Psoas muscle (tissue), 8 donors: ENCODE measurements at places on chromosomes 1 and 21.

- no peak for DNase-seq
These were observed 227.2 kb downstream of the KCNJ6 start for GRCh38 chr21:37688952-37689659.

DNA sequence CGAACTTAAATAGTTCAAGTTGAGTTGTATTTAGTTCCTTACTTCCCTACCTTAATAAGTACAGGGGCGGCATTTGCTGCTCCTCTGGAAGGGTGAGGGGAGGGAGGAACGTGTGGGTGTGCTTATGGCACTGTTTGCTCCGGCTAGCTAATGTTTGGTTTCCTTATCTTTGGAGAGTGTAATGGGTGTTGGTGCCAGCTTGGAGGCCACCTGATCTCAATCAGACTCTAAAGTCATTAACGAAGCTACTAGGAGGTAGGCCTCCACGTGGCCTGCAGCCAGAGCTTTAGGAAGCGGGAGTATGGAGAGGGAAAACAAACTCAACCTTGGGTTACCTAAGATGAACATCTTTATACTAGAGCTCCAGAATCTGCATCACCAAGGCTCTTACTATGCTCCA lies 43.0 kb upstream of the RAP1A start:
- DNase-seq = no peak

DNA sequence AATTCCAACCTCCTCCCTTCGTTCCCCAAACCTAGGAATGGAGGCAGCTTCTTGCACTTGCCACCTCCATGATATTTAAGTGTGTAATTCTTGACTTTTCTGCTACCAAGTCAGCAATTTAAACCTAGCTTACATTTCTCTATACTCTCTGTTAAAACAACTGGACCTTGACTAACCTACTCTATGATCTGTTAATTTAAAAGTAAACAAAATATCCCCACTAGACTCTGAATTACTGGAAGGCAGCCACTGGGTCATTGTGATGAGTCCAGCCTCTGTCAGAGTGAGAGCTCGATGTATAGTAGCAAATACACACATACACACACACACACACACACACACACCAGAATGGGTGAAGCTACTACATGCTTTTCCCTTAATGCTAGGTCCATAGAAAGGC lies 40.0 kb upstream of the DHCR24 start:
- DNase-seq = no peak

- peak; percentile 73 for DNase-seq
These were observed 31.4 kb upstream of the TARDBP start for GRCh38 chr1:10980841-10981727.

- DNase-seq = no peak
These were observed 19.8 kb downstream of the KMO start for GRCh38 chr1:241551759-241552638.

- DNase-seq = no peak
These were observed 56.1 kb downstream of the SLAMF6 start for GRCh38 chr1:160466961-160467360.

GRCh38 chr1:91759076-91759475 lies 126.9 kb downstream of the TGFBR3 start:
- DNase-seq = no peak

DNA sequence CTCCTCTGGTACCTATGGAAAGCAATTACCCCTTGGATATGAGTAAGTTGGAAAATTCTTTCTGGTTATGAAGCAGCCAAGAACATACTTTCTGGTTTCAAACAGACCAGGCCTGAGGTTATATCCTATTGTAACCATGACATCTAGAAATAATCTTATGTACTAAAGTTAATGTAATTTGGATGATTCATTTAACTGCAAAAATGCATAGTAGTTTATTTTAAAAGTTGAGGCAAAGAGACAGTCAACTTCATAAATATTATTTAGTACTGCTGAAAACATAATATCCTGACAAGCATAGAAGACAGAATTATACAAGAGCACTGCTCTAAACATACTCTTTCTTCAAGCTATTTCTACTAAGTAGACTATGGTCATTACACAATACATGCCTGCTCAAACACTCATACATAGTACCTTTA lies 25.5 kb downstream of the ODF2L start:
- no peak for DNase-seq

DNA sequence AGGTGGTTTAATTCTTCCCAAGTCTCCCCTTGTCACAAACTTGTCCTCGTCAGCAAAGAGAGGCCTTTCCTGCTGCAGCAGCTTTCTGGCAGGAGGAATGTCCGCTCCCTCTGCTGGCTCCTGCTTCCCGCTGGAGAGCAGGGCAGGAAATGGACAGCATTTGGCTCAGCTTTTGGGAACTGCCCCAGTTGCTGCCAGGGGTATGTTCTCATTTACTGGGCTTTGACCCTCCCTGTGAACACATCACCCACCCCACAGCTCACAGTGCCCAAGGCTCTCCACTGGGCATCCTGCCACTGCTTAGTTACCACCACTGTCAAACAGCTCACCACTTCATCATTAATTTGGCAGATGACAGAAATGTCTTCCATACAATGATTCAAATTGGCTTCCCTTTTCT lies 75.4 kb downstream of the MRPL37 start:
- DNase-seq = peak; percentile 77

- no peak for DNase-seq
These were observed 2.9 kb upstream of the SYDE2 start for GRCh38 chr1:85203573-85204171.

DNA sequence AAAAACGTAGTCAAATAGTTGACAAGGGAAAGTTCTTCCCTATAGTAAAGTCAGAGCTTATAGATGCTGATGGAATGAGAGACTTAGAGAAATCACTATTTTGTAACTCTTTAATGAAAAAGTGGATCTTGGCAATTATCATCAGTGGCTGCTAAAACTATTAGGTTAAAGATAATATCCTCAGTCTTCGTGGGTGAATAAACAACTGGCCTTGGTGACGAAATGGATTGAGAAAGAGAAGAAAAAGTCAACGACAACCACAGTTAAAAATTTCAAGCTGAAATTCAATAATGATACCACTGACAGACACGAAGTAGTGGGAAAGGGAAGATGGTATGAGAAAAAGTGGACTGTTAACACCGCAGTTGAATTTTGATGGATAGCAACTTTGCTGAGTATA lies 90.0 kb upstream of the GNG4 start:
- no peak for DNase-seq

DNA sequence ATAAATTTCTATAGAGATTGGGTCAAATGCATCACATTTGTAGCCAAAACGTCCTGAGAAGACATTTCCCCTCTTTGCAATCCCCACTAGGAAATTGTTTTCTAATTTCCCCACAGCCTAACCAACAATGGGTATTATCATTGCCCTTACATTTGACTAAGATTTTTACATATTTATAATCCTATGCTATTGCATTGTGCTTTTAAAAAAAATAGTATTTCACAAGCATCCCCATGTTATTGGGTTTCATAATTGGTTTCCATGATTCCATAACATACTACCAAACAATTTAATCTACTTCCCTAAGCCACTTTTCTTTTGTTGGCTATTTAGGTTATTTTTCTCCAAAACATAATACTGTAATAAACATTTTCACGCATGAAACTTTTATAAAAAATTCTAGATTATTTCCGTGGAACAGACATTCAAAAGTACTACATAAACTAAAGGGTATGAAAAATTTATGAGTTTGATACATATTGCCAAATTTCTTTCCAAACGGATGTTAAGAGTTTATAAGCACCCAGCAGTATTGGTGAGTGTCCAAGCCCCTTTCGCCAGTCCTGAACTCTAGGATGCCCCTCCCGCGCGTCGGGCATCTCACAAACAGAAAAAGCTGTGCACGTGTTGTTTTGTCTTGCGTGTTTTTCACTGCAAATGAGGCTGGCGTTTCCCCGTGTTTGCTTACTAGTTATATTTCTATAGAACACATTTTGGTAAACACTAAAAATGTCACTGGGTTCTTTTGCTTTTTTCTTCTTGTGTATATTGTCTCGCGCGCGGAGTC lies 2.0 kb upstream of the LHX4 start:
- no peak for DNase-seq

DNA sequence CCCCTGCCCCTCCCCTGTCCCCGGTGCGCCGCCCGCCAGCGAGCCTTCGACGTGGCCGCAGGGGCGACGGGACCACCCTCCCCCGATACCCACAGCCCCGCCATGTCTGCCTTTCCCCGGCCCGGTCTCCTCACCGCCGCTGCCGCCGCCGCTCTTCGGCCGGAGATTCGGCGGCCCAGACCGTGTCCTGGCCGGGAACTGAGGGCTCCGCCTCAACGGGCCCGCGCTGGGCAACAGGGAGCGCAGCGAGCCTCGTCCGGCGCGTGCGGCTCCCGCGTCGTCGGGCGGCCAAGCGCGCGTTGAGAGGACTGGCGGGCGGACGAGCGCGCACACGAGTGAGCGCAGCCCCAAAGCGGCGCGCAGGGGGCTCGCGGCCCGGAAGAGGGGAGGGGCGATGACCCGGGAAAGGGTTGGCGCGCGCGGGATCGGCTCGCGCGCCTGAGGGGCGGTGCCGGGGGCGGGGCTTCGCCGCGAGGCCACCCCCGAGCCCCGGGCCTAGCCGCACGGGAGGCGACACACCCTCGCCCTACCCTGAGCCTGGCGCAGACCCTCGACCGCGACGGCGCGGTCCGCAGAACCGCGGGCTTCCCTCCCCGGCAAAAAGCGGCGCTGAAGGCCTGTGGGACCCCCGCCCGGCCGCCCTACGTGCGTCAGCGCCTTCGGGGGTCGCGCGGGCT lies at the start of gene BTG3:
TSS of gene BTG3 (minus strand) at position 337 of the 677 bp plus-strand sequence. CDS start 3,757 bp downstream, outside the sequence.
- peak; percentile 85 for DNase-seq

DNA sequence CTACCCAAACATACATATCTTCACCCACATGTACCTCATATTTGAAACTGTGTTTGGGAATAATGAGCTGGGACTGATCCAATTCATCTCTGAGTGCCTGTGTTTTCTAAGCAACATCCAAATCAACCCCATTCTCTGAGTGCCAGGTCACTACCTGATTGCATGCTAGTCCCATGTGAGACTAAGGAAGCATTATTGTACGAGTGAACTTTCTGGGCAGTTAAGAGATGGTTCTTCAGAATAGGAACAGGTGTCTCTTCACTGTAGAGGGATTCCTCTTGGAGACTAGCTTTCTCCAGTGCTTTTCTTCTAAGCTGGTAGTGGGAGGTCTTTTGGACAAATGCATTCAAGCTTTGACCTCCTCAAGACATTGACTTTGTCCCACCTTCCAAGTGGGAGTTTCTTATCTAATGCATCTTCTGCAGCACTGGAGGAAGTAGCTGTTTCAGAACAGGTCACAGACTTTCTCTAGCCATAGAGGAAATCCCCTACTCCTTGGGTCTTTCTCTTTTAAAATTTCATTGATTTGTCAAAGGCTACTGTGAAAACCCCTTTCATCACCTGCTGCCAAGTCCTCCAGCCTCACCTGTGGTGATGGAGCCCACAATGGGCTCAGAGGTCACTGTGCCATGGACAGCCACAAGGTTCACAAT lies 172.0 kb upstream of the KIAA0040 start:
- no peak for DNase-seq

DNA sequence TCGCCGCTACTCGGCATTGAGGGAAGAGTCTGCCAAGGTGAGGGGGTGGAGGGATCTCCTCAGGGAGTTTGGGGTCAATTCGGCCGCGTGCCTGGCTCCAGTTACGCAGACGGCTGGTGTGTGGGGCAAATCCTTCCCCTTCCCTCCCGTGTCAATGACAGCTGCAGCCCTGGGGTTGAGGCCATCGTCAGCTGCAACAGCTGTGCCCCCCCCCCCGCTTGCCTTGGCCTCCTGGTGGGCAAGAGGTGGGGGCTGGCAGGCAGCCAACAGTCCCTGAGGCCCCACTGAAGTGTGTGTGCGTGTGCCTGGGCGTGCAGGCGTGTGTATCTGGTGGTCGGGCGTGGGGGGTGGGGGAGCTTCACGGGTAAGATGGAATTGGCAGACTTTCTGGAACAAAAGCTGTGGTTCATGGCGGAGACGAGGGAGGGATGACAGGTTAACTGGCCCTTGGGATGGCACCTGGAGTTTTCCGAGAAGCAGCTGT lies 25.6 kb downstream of the PPFIA4 start:
- peak; percentile 69 for DNase-seq

DNA sequence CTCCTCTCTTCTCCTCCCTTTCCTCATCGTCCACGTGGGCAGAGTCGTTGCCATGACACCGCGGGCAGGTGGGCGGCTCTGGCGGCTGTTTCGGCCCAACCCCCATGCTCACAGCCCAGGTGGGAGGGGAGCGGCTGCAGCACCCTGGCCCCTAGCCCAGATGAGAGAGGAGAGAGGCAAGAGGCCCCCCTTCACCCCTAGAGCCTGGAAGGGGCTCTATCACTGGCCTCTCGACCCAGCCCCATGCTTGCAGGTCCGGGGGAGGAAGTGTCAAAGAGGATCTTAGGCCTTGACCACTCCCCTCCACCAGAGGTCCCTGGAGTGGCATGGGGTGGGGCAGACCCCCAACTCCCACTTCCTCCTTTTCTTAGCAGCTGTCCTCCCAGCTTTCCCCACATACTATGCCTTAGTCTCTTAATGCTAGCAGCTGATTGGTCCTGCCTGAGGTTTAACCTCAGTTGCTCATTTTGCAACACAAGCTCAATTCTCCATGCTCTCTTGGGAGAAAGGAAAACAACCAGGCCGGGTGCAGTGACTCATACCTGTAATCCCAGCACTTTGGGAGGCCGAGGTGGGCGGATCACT lies 10.4 kb downstream of the DLGAP3 start:
- peak; percentile 51 for DNase-seq

- no peak for DNase-seq
These were observed 46.0 kb downstream of the NUF2 start for GRCh38 chr1:163367721-163368120.

- DNase-seq = no peak
These were observed 406.7 kb downstream of the RPS6KC1 start for GRCh38 chr1:213457733-213458132.

DNA sequence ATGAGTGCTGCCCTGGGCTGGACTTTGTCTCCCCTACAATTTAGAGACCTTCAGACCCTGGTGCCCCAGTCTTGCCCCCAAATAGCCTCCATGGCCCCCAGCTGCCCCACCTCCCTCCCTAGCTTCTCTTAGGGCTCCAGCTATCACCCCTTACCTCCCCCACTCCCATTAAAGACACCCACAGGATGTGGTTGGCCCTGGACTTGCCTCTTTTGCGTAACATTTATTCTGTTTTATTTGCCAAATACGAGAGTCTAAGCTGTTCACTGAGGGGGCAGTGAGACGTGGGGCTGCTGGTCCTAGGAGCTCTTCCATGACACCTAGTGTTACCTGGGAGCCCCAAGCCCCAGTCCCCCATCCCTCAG lies 4.5 kb downstream of the ZC3H12A start:
- DNase-seq = no peak

GRCh38 chr1:98086796-98087441 lies 166.1 kb upstream of the DPYD start:
- no peak for DNase-seq

GRCh38 chr1:79069828-79070227 lies 63.3 kb upstream of the ADGRL4 start:
- no peak for DNase-seq

DNA sequence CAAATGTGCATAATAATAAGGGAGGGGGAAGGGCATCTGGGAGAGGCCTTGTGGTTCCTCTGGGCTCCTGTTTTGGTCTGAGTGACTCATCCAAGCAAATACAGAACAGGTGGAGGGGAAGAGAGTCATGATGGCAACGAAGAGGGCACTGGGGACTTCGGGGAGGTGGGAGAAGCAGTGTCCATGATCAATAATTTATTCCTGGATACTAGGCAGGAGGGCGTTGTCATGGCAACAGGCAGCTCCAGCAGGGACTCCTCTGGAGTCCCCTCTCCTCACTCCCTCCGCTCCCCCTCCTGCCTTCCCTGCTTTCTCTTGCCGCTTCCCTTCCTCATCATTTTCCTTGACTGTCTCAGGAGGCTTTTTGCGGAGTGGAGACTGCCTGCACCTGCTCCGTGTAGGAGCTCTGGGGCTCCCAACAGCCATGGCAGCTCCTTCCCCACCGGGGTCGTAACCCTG lies 12.3 kb upstream of the NFASC start:
- no peak for DNase-seq
